ENCODE measurements at places on chromosomes 6 and 20.

DNA sequence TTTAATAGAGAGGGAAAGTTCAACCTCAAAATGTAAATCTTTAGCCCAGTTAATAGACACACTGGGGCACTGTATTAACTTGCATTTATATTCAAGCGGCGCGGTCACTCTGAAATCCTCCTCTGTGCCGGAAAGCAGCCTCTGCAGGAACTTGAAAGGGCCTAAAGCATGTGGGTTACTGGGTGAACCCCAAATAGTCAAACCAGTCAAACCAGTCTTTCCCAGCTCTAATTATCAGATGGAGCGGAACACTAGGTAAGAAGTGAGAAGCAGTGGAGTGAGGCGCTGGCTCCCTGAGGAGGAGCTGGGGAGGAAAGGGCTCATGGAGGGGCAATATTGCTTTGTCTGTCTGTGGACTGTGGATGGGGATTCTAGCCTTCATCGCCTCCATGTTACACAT is 531.3 kb downstream of the QKI start:
- no peak for DNase-seq

DNA sequence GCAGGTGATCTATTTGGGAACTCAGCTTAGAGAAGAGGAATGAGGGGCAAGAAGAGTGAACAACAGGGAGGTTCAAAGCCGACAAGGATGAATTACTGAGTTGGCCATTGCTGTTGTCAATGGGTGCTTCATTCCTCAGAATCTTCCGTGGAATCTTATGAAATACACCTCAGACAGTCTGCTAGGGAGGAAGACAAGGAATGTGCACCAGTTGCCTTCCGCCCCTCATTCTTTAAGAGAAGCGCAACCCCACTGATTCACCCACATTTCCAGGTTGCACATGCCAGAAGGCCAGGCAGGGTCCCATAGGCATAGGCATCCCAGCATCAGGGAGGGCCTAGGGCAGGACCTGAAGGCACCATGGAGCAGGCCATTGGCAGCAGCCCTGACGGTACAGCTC is 127.5 kb upstream of the TNFAIP3 start:
- no peak for DNase-seq

- peak; percentile 20 for DNase-seq
These were observed 44.1 kb upstream of the GRM4 start for GRCh38 chr6:34189806-34190503.

- DNase-seq: peak; percentile 20
These were observed 49.7 kb upstream of the BHLHE23 start for GRCh38 chr20:63056236-63057170.

DNA sequence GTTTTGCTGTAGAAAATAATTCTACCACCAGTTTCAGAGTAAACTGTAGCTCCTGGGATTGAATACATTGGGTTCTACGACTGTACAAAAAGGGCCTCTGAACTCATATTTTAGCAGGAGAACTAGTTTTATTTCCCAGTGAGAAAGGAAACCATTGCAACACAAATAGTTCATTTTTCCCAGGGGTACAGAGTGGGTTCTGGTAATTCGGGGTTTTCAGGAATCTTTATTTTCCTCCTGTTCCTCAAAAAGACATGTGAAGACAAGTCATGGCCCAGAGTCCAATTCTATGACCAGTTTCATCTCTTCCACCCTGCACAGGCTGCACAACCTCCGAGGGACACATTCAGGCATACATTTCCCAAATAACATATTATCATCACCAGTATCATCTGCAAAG is 222.1 kb downstream of the HIVEP2 start:
- no peak for DNase-seq

DNA sequence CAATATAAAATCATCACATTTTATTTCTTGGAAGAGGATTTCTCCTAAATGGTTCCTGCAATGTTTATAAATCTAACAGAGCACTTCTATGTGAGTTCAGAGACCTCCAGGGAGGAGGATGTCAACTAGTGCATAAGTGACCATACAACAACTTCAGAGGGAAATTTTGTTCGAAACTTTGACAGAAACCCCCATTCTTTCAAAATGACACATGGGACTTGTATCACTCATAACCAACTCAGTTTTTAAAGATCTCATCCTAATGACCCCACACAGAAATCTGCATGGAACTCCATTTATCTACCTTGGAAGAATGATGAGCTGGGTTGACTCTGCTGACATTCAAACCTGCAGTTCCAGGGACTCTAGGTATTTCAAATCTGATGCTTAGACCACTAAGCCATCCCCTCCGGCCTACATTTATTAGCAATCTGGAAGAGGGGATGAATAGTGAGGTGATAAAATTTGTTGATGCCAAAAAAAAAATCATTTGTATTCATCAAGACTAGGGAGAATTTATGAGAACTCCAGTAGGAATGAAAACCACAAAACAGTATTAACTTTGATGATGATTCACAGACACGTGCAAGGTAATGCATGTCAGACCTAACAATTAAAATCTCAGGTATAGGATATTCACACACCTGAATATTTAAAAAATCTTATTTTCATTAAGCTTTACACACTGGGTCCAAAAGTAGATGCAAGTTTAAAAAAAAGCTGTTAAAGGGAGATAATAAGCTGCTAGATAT is 153.0 kb downstream of the REV3L start:
- no peak for DNase-seq

DNA sequence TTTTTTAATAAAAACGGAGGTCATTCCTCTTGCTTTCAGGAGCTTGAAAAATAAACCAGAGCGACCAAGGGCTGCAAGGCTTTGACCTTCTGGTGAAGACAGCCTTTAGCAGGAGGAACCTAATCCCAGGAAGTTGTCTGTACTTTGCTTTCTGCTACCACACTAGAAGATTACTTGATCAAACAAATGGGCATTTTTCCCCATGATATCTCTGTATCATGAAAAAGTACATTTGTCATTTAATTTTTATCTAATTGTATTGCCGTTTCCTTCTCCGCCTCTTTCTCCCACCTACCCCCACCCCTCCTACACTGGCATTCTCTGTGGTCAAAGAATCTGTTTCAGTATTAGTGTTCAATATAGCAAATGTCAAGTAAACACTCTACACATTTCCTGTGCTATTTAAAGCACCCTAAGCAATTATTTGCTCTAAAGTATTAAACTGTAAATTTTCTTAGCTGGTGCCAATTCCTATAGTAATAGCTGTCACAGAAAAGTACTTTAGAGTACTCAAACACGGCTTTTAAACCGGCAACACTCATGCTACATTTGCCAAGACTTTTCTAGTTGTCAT is 29.7 kb downstream of the ATXN1 start:
- DNase-seq: no peak

GRCh38 chr6:32614366-32615081 is 22.7 kb upstream of the HLA-DQA1 start:
- DNase-seq: no peak

DNA sequence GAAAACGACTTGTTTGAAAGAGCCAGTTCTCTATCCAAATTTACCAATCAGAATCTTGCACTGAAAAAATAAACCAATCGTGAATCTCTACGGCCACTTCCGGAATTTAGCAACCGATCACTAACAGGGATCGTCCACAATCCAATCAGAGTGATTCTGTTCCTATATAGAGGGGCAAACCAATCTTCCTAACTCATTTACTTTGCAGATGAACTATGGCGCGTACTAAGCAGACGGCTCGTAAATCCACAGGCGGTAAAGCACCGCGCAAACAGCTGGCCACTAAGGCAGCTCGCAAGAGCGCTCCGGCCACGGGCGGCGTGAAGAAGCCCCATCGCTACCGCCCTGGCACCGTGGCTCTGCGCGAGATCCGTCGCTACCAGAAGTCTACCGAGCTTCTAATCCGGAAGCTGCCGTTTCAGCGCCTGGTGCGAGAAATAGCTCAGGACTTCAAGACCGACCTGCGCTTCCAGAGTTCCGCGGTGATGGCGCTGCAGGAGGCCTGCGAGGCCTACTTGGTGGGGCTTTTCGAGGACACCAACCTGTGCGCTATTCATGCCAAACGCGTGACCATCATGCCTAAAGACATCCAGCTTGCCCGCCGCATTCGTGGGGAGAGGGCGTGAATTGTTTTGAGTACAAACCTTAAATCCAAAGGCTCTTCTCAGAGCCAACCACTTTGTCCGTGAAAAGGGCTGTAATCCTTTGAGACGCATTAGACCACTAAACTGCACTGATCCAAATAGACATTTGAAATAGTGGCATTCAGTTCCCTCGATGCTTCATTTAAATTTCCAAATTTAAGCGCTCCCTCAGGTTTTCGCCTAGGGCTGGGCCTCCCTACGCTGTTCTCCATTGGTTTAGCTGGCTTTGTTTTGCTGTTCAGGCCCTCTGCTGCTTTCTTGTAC is 138.0 kb downstream of the HFE start:
- no peak for DNase-seq

DNA sequence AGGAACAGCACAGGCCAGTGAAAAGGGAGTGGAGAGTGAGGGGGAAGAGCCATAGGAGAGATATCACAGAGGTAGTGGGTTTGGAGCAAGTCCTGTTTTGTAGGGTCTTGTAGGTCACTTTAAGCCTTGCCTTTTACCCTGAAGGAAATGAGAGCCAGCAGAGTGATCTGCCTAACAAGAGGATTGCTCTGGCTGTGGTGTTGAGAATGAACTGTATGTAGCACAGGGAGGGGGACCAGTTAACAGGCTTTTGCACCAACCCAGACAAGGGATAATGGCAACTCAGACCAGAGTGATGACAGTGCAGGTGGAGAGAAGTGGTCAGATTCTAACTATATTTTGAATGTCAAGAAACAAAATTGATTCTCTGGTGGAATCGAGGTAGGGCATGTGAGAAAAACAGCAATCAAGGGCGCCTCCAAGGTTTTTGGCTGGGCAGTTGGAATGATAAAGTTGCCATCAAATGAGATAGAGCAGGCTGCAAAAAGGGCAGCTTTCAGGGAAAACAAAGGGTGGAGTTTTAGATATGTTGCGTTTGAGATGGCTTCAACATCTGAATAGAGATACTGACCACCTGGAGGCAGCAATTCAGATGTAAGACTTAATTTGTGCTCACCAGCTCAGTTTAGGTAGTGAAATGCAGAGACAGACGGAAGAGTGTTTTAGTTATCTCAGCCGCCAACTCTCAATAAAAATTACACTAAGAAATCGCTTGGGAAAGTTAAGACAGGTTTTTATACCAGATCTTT is 134.4 kb upstream of the BTBD3 start:
- no peak for DNase-seq

- DNase-seq: no peak
These were observed 89.8 kb downstream of the ERMARD start for GRCh38 chr6:169841251-169841650.

DNA sequence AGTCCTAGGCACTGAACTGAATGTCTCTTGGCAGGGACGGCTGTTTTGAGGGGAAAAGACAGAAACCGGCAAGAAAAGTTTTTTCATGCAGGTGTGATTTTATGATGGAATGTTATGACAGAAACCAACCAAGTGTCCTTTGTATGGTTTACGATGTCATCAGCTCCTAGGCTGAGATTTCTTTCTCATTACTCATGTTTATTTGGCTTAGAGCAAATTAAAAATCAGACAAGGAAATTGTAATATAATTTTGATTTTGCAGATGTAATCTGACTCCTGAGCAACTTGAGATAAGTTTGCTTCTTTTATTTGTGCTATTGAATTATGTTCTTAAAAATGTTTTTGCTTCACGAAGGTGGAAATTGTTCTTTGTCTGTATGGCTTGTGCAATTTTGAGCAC is 58.8 kb upstream of the MAP3K7 start:
- no peak for DNase-seq

- no peak for DNase-seq
These were observed 49.5 kb downstream of the SOBP start for GRCh38 chr6:107539409-107539808.

- no peak for DNase-seq
These were observed 97.4 kb downstream of the RIN2 start for GRCh38 chr20:19855416-19855815.

DNA sequence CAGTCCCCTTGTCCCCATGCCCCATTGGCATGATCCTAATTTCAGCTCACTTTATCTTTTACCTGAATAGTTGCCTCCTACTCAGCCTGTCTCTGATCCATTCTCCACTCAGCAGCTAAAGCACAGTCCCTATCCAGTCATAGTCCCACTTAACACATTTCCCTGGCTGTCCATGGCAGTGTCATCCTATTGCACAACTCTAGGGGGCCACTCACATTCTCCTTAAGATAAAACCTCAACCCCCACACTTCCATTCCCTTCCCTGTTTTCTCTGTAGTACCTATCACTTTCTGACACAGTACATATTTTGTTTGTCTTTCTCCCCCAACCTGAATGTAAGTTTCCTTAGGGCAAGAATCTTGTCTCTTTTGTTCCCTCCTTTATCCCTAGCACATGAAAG is 220.9 kb upstream of the PLN start:
- no peak for DNase-seq

GRCh38 chr6:154751011-154751800 is 18.0 kb downstream of the SCAF8 start:
- no peak for DNase-seq

- DNase-seq: no peak
These were observed 6.7 kb downstream of the C6orf141 start for GRCh38 chr6:49557177-49557576.

DNA sequence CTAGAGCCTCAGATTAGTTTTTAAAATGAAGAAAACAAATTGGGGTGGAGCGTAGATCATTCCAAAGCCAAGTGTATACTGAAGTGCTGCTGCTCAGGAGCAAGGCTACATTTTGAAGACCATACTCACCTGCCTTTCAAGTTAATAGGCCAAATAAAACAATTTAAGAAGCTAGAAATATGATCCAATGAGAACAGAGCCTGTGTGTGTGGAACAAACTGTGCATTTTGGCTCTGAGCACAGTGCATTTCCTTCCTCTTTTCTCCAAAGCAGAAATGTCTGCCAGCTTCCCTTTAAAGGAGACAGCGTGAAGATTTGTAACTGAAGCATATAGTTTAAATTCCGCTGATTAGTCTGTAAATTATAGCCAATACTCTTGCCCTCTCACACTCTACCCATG is 3.2 kb upstream of the IFNGR1 start:
- no peak for DNase-seq

DNA sequence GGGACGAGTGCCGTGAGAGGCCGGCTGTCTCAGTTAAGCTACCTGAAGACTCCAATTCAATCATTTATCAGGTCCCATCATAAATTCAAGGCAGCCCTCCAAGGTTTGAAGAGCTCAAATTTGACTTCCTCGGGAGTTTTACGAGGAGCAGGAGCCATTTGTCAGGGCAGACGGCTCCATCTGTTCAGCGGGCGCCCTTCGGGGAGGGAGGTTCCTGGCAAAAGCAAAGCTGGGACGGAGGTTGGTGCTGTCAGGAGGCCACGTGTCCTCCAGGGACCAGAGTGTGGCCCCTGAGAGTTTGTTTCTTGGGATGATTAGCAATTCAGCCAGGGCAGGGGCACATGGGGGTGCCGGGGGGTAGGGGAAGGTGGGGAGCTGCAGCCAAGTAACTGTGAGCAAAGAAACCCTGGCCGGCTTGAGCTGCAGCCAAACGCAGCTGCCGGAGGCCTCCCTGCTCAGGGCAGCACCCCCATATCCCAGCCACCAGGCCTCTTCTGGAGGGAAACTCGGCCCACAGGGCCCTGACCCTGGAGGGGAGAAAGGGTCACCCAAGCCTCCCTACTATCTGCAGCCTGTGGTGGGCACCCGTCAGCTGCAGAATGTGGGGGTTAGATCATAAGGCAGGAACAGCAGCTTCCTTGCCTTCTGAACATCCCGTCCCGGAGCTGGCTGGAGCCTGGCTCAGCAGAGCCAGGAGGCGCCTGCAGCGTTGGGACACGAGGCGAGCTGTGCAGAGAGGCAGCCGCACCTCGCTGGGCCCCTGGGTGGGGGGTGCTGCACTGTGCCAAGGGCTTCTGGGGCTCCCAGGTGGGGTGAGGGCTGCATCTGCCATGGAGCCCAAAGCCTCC is 63.6 kb upstream of the GATA5 start:
- DNase-seq: no peak
